ENCODE measurements at places on chromosomes 6 and 20. TPM values are rescaled to one million over a fixed set of nuclear protein-coding genes. Genes with fewer than 3 reads are reported as not detected.

Gene MC3R
- total RNA-seq, result not detected

Gene GPLD1
- total RNA-seq, result 2.6 TPM

Gene DYNLT2
- total RNA-seq, result 0.52 TPM

Gene CRISP3
- total RNA-seq, result not detected

Gene CAPN11
- total RNA-seq, result 0.52 TPM

Gene ARMC12
- total RNA-seq, result 0.52 TPM

Gene ERVFRD-1
- not detected for total RNA-seq

Gene OR2H2
- total RNA-seq, result not detected

Gene PNLDC1
- total RNA-seq, result not detected

Gene GTSF1L
- total RNA-seq, result not detected

Gene TCF15
- 2.1 TPM for total RNA-seq

Gene PSMG4
- total RNA-seq, result 16.7 TPM

Gene ULBP3
- 1.0 TPM for total RNA-seq

Gene MUC22
- total RNA-seq, result not detected

Gene PHACTR3
- total RNA-seq, result 1.0 TPM

Gene LGSN
- not detected for total RNA-seq
